T-helper 17 cell (primary cell): ENCODE measurements at places on chromosomes 16 and 17. TPM values are rescaled to one million over a fixed set of nuclear protein-coding genes. Genes with fewer than 3 reads are reported as not detected.

DNA sequence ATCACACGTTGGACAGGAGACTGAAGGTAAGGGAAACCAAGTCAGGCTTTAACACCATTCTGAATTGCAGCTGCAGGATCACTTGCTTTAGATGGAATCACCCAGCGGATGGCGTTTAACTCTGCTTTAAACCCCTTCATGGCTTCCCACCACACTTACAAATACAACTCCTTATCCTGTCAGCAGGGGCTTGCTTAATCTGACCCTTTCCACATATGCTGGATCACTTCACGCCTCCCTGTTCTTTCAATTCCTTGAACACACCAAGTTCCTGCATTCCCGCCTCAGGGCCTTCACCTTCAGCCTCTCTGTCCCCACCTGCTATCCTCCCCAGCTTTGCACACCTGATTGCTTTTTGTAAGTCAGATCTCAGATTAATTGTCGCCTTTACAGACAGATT is 442.2 kb downstream of the MAF start:
- DNase-seq: no peak

Gene ST6GALNAC1
- total RNA-seq: 8.4 TPM

DNA sequence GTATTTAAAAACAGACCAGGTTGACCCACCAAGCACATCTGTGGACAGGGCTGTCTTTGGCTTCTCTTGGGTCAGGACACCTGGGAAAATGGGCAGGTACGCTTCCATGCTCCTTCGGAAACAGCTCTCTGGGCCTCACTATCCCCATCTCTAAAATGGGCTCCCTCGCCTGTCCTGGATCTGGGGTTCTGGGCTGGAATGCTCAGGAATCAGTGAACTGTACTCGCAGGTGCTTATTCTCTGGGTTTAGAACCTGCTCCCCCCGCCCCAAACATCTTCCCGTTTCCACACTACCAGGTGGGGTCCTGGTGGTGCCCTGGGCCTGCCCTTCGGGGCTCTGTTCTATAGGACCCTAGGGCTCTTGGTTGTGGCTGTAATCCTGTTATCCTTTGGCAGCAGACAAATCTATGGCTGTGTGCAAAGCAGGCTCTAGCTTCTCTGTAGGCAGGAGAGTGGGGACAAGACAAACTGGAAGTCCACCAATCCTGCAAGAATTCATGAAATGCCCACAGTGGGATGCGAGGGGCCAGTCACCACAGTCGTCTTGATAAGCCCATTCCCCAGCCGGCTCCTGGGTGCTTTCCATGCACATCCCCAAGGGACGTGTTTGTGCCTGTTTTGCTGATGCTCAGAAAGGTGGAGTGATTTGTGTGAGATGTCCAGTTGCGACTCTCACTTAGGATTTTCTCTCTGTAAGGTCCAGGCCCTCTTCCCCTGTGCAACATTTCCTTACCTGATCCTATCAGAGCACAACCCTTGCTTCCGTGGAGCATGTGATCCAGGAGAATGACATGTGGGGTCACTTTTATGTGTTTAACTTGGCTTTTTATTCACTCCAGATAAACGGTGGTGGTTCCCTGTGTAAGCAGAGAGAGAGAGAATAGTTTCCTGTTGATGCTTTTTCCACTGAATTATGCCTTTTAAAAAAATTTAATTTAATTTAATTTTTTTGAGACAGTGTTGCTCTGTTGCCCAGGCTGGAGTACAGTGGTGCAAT is 37.2 kb downstream of the HAPSTR1 start:
- no peak for DNase-seq

DNA sequence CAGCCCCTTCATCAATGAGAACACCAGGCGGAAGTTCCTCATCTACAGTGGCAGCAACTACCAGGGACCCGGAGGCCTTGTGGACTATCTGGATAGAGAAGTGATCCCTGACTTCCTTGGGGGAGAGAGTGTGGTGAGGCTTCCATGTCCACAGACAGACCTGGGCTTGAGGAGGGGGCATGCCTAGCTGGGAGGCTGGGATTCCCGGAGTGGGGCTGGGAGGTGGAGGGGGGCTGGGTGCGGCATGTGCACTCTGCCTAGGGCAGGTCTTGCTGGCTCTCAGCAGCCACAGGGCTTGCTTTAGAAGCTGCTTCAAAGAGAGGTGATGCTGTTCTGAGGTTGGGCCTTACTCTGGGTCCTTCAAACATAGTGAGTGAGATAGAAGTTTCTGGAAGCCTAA is 27.8 kb downstream of the NAGPA start:
- DNase-seq: no peak

Gene CLEC10A
- 0.40 TPM for total RNA-seq

Gene PRSS21
- total RNA-seq: not detected

GRCh38 chr16:70267516-70267915 is 15.8 kb upstream of the EXOSC6 start:
- DNase-seq: no peak
